ENCODE measurements at places on chromosomes 4 and X. TPM values are rescaled to one million over a fixed set of nuclear protein-coding genes. Genes with fewer than 3 reads are reported as not detected.

Gene SAGE1
- not detected for total RNA-seq

Gene FNIP2
- total RNA-seq: 18.8 TPM

Gene RHOXF2B
- not detected for total RNA-seq

Gene MAOA
- total RNA-seq: 0.54 TPM

Gene EDA
- total RNA-seq: 1.6 TPM

DNA sequence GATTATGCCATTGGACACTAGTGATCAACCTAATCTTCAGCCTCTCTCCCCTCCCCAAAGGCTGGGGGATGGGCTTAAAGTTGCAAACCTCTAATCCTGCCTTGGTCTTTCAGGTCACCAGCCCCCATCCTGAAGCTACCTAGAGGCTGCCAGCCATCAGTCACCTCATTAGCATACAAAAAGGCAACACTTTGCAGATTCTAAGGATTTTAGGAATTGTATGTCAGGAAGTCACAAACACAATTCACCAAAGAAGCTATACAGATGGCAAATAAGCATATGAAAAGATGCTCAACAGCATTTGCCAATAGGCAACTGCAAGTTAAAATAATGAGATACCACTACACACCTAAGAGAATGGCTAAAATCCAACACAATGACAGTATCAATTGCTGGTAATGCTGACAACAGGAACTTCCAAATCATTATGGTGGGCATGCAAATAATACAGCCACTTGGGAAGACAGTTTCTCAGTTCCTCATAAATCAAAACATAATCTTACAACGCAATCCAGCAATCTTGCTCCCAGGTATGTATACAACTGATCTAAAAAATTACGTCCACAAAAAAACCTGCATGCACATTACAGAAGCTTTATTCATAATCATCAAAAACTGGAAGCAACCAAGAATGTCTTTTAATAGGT lies 9.0 kb upstream of the PIM2 start:
- DNase-seq: no peak

GRCh38 chr4:2071912-2072867 lies 13.1 kb downstream of the NAT8L start:
- DNase-seq: no peak

DNA sequence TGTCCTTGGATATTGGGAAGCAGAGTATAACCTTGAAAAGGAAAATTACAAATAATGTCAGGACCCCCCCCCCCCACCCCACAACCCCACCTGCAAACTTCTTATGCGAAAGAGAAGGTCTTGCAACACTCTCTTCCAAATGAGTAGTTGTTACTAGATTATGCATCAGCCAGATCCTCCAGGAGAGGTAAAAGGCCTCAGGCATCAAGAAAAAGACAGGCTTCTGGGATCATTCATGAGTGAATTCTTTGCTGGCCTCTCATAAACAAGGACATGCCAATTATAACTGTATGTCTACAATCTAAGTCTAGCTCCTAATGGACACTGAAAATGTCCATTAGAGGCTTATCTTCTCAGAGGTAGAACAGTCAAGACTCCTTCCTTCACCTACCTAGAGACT lies 1443.3 kb downstream of the RAPGEF2 start:
- no peak for DNase-seq

DNA sequence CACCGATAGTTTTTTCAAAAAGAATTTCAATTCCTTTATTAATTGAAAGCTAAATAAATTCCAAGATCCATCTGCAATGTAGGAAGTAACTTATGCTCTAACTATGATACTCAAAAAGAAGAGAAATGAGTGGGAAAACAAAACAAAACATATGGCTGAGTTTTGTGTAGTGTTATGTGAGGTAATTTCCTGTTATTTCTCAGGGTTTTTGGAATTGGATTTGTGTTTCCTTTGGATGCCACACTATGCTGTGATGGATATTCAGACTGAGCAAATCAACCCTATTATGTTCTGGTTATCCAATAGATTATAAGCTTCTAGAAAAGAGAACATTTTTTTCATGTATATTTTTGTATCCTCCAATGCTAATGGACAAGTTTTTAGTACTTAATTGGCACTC lies 73.4 kb upstream of the RAPGEF2 start:
- no peak for DNase-seq

- no peak for DNase-seq
Measured at GRCh38 chr4:174091130-174091529, 192.3 kb downstream of the FBXO8 start.

GRCh38 chr4:88818631-88819470 lies 121.2 kb upstream of the NAP1L5 start:
- DNase-seq: peak; percentile 17

GRCh38 chrX:119870626-119871131 lies 854 bp downstream of the RNF113A start:
- DNase-seq: no peak

DNA sequence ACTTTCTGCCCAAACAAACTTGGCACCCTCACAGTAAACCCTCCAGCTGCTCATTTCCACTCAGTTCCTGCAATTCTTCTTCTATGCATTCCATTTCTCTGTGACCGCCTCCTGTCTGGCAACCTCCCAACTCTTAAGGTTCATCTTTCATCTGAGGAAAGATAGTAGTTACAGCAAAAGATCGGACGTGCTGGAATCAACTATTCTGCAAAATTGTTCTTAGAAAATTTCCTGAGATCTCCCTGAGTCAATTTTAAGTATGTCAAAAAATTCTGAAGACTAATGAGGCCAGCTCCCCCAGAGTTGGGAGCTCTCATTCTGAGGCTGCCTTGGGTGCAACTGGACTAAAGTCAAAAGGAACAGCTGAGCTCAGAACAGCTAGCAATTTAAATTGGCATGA lies 1026.0 kb downstream of the ADGRL3 start:
- DNase-seq: no peak

Data from activated T-helper 1 cell treated with anti-CD3 and anti-CD28 coated beads, Interleukin-12 subunit alpha, Interleukin-12 subunit beta, Interleukin-2, Interleukin-4 antibody, amounts not matched to agents 30 ng/mL and 10 ng/mL and 1 ng/mL, durations not matched to agents 14 hours and 24 hours and 36 hours (primary cell).